ENCODE measurements at places on chromosomes 3 and 15.
A peak's percentile ranks its signal among the peaks of the same experiment; 100 is the strongest.

GRCh38 chr3:36557021-36557707 is 176.9 kb downstream of the STAC start:
- DNase-seq, result no peak

- DNase-seq, result peak; percentile 89
Observed at GRCh38 chr3:115239717-115240116, 92.6 kb upstream of the ZBTB20 start.

DNA sequence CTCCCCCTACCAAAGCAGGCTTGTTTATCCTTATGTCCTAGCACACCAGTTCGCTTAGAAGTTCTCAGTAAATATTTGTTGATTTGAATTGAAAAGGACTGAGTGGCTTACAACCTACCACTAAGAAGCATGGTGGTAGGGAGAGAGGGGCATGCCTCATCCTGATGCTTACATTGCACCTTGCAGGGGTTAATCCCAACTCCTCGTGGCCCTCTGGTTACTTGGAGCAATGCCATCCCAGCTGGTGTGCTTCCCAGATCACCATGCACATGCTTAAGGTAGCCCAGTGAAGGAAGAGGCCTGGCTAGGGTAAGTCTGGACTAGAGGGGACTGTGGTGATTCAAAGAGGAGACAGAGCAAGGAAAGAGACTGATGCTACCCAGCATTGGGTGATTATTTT is 253.3 kb downstream of the CLSTN2 start:
- no peak for DNase-seq

- DNase-seq, result no peak
Observed at GRCh38 chr3:151726016-151726415, 7.7 kb upstream of the AADACL2 start.

GRCh38 chr3:41507336-41508062 is 308.2 kb downstream of the CTNNB1 start:
- DNase-seq, result no peak

DNA sequence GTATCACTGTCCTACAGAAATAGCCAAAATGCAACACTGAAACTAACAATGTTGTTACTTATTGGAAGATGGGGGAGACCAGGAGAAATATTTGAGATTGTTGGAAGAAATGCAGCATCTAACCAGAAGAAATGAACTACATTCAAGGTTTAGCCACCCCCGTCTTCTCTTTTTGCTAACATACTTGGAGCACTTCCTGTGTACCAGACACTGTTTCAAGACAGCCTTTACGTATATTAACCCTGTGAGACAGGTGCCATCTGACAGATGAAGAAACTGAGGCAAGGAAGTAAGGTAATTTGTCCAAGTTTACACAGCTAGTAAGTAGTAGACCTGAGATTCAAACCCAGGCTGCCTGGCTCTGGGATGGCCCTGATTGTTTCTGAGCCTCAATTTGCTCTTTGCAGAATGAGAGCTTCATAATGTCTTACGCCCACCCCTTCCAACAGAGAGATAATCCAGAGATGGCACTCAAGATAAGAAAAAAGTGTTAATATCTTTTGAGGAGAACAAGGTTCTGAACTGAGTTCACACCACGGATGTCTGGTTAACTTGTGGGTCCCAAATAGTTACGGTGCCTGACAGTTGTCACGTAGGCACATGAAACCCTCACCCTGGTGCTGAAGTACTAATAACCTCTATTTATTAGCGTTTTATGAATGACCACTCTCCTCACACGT is 26.1 kb downstream of the RASGRP1 start:
- DNase-seq, result no peak

DNA sequence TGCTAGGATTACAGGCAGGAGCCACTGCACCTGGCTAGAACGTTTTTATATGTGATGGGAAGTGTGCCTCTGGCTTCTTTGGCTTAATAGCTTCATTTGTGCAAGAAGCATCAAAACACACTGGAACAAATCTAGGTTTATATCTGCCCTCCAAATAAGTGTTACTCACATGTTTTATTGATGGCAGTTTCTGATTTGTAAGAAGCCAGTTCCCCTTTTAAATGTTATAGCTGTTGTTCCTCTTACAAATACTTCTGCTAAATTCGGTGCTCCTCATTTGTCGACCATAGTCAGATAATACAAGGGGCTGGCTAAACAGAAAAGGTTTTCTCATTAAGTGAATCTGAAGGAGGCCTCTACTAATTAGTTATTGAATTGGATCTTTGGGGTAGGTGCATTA is 307.1 kb upstream of the SEMA6D start:
- no peak for DNase-seq

DNA sequence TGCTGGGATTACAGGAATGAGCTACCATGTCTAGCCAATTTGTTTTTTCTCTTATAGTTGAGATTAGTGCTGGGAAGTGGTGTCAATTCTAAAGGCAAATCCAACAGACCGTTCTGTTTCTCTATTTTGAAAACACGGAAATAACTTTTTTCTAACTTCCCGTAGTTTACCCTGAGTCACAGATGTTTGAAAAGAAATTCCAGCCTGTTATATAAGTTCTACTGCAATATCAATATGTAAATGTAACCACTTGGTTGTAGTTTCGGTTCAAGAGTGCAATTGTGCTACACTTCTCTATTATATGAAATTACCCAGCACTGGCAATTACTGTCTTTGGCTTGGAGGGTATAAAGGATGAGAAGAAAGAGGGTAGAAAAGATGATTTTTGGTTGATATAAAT is 22.3 kb upstream of the GNB4 start:
- no peak for DNase-seq

DNA sequence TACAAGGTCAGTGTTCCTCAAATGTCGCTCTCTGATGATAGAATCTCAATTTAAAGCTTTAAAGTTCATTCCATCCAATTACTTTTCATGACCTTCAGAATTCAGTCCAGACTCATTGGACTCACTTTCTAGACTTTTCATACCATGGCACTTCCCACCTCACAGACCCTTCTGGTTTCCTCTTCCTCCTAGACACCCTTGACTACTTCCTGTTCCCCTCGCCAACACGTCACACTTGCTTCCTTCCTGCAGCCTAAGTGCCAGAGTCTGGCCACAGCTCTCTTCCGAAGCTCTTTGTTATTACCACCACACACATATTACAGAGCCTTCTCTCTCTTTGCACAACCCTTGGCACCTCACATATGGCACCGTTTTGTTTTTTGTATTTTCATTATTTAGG is 59.1 kb upstream of the UMPS start:
- no peak for DNase-seq

DNA sequence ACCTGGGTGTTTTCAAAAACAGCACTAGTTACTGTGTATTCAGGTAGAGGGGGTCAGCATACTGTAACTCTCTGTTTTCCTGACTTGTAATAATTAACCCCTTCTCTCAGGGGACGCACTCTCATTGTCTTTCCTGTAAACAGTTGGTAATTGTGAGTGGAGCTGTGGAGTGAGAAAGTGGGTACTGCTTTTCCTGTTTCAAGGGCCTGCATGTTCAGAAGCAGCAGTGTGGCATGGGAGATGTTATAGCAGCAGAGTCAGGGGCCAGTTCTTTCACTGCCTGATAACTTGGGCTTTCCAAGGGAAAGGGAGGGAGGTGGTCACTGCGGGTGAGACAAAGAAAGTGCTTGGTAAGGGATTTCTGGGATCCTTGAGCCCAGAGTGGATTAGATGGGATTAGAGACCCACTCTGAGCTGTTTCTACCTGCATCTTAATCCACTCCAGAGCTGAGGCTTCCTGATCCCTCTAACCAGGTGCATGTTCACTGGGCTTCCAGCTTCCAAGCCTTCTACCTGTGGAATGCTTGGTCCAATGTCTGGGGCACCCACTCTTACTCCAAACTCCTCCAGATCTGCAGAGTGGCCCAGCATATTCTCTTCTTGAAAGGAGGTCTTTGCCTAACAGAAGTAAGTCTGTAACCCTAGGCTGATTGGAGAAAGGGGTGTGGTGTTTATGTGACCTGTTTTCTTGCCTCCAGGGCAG is 105.2 kb downstream of the RPLP1 start:
- no peak for DNase-seq

DNA sequence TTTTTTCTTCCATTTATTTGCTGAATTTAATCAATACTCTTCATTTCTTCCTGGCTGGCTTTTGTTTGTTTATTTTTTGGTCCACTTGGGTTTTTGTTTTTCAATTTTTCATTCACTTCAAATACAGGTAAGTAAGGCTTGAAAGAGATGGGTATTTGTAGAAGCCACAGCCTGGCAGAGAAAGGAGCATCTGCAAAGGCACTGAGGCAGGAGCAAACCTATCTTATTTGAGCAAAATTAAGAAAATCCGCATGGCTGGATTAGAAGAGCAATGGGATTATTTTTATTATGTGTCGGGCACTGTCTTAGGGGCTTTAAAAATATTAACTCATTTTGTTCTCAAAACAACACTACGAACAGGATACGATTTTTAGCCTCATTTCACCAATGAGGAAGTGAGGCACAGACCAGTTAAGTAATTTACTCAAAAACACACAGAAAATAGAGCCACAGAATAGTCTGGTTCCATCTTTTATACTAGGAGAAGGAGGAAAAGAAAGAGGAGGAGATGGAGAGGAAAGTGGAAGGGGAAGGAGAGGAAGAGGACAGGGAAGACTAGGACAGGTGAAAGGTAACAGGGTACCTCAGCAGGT is 35.1 kb upstream of the CCDC80 start:
- no peak for DNase-seq

GRCh38 chr15:57885435-57885834 is 178.9 kb downstream of the POLR2M start:
- no peak for DNase-seq

DNA sequence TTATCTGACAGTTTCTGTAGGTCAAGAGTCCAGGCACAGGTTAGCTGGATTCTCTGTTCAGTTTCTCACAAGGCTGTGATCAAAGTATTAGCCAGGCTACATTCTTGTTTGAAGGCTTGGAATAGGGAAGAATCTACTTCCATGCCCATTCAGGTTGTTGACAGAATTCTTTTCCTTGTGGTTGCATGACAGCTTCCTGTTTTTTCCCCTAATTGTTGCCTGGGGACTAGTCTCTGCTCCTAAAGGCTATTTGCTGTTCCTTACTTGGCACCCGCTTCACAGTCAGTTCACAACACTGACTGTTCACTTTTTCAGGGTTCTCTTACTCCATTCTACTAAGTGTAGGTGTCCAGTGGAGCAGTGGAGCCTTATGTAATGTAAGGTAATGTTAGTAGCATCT is 115.4 kb upstream of the GBE1 start:
- no peak for DNase-seq

DNA sequence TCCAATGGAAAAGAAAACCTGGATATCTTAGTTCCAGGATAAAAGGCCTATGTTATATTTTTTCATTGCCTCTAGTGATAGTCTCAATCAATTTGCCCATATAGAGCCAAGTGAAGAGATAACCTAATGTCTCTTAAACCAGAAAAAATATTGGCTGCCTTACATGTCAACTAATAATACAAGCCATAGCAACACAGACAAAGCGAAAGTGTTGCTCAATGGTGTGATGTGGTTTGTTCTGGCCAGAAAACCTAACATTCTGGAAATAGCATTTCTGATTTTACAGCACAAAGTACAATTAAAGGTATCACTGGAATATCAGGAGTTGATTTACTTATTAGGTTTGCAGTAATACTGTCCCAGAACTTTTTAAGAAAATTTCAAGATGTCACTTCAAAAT is 101.5 kb downstream of the ATP8B4 start:
- DNase-seq, result no peak

- DNase-seq, result no peak
Observed at GRCh38 chr3:105836533-105836932, 32.3 kb downstream of the CBLB start.

GRCh38 chr3:16437640-16438039 is 75.9 kb downstream of the RFTN1 start:
- DNase-seq, result no peak

GRCh38 chr3:125302932-125303331 is 72.2 kb downstream of the ZNF148 start:
- DNase-seq, result no peak

DNA sequence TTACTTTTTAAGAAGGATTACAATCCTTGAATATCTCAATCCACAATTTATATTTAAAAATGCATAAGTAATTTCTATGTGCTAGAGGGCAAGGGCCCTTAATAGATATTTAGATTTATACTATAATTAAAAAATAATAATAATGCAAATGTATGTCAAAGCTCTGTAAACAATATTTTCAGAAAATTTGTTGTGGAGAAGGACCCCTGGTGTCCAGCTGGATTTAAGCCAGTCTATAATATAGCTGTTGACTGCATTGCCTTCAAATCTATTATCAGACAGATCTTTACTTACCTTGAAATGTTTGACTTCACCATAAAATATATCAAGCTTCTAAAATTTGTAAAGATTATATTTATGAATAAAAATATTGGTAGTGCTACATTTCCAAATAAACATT is 65.6 kb downstream of the ZBTB20 start:
- DNase-seq, result no peak

DNA sequence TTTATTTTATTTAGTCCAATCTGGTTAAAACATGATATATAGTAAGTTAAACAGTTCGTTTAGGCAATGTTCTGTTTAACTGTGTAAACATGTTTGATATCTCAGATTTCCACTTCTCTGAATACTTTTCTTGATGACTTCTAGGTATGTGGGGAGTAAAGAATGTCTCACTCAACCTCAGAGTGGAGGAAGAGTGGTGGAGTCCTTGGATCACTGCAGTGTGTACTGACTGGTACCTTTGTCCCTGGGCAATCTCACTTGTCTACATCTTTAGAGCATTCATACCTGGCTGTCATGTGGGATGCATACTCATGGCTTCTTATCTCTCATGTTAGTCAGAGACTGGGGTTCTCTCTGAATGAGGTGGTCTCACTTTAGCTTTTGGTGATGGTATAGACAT is 15.6 kb downstream of the GADL1 start:
- DNase-seq, result no peak

GRCh38 chr15:85684174-85684710 is 110.5 kb downstream of the KLHL25 start:
- DNase-seq, result no peak

DNA sequence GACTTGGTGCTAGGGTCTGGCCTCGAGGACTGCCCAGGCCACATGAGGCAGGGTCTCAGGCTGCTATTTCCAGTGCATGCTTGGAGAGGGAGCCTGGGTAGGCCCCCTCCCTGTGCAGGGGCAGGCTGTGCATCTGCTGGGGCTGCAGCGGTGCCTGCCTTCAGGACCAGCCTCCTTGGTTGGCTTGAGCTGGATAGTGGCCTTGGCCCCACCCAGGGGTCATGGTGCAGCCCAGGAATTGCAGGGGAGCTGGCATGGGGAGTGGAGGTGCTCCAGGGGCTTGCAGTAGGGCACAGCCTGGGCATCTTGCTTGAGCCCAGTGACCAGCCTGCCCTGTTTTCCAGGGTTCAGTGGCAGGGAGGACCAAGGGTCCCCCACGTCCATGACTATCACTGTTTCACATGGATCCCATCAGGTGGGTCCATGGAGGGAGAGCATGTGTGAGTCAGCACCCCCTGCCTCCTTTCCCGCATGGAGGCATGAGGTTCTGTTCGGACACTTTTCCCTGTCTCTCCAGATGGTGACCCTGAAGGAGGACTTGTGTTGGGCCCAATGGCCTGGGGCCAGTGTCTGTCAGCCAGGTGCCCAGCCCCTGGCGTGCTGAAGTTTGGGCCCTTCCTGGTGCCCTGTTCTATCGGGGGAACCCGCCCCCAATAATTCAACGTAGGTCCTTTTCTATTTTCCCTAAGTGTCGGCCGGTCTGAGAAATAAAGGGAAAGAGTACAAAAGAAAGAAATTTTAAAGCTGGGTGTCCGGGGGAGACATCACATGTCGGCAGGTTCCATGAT is 218.6 kb downstream of the SNRPN start:
- DNase-seq, result no peak

- no peak for DNase-seq
Observed at GRCh38 chr3:117016378-117016777, 306.8 kb downstream of the TUSC7 start.

GRCh38 chr3:8990266-8991215 is 27.3 kb upstream of the RAD18 start:
- DNase-seq, result no peak

GRCh38 chr15:68894208-68894607 is 36.1 kb upstream of the SPESP1 start:
- no peak for DNase-seq
